ENCODE measurements at places on chromosomes 7 and 10.

- DNase-seq, result no peak
These were observed 172.0 kb downstream of the MAGI2 start for GRCh38 chr7:79281426-79281825.

GRCh38 chr7:19437446-19437845, 271.4 kb downstream of the POLR1F start:
- DNase-seq, result no peak

DNA sequence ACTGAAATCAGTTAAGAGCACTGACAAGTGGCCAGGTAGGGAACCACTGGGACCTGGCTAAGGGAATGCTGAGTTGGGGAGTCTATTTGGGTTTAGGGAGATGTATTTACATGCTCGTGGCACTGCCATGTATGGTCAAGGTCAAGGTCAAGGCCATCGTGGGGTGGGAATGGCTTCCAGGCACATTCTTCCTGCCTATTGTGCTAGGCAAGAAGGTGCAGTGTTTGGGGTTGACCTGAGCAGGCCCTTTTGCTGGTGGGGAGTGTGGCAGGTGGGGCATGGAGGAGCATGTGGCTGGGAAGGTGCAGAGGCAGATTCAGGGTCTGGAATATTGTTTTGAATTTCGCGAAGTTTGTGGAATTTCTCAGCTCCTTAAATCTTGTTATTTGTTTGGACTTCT, 17.8 kb downstream of the FAM241B start:
- DNase-seq, result no peak

- DNase-seq, result no peak
These were observed 121.3 kb downstream of the ARID5B start for GRCh38 chr10:62022830-62023229.

- no peak for DNase-seq
These were observed 48.3 kb upstream of the RPA3 start for GRCh38 chr7:7766671-7767070.

DNA sequence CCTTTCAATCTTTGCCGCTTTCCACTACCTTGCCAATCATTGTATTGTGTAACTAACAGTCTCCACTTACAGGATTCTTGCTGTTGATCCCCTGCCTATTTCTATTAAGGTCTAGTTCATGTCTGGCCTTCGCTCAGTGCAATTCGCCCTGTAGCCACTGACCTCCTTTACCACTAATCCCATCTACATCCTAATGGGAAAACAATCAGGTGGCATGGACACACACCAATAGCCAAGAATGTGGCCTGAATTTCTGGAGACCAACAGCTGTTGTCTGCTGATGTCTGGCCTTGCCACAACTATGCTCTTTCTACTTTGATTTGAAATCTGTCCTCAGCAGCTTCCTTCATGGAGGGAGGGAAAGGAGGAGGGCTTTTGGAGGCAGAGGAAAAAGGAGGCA, 546.2 kb downstream of the SORCS3 start:
- no peak for DNase-seq

- DNase-seq, result no peak
These were observed 115.8 kb upstream of the PRR15 start for GRCh38 chr7:29447828-29448227.

GRCh38 chr7:76294344-76295024, 8.0 kb upstream of the HSPB1 start:
- peak; percentile 91 for DNase-seq

DNA sequence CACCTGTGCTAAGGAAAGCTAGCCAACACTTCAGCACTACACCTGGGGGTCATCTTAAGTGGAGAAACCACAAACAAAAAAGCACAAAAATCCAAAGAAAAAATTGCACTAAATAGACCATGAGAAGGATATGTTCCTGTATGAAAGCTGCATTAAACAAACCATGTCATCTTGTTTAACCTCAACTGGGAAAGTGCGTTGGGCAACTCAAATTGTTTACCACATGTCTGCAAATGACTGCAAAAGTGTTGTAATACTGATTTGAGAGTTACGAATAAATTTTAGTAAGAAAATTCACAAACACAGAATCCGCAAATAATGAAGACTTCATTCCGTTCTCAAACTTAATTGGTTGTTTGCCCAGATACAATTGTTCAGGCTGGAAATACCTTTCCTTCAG, 111.9 kb upstream of the EGFR start:
- no peak for DNase-seq

GRCh38 chr7:25894002-25894901, 257.7 kb upstream of the NFE2L3 start:
- DNase-seq, result no peak

GRCh38 chr7:46532571-46532970, 611.5 kb upstream of the IGFBP3 start:
- DNase-seq, result no peak

DNA sequence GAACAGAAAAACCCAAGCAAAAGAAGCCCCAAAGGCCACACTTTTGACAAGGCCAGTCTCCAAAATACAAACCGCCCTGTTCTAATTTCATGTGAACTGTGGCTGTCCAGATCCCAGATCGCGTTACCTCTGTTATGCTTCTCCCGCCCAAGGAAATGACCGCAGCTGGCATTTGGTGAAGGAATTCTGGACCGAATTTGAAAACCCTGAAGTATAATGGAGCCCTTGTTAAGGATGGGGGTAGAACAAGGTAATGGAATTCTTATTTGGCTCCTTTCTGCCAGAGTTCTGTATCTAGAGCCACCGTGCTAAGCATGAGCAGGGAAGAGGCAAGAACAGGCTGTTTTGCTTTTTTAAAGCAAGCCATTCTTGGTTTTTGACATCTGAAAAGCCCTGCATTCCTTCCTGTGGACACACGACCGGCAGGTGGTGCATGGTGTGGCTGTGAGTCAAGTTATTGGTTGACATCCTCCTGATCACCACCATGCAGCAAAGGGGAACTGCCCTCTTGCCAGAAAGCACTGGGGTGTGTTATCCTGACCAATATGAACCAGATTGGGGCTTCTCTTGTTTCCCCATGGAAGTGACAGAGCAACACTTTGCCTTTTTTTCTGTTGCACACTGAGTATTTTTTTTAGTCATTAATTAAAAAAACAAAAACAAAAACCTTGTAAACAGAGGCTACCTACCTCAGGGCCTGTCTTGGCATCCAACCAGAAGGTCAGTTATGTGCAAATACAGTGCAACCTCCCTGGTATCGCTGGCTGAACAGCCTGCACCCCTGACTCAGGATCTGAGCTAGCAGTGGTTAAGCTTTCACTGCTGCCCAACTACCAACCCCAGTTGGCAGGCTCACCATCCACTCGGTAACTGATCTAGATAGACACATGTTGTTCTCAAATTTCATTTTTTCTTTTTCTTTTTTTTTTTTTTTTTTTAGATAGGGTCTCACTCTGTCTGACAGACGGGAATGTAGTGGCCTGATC, 14.2 kb downstream of the UCMA start:
- DNase-seq, result no peak

GRCh38 chr7:42210333-42210732, 26.7 kb downstream of the GLI3 start:
- DNase-seq, result no peak

DNA sequence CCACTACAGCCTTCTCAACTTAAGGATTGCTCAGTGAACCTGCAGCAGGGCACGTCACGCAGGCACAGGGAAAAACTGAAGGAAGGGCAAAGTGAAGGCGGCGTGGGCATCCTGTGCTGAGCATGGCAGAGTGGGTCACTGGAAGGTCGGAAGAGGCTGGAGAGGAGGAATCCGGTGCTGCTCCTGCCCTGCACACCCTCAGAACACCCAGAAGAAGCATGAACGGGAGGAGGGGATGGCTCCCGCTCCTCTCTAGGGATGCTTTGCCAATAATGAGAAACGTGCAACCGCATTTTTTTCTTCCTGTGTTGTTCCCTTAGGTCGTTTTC, 175.1 kb downstream of the TNS3 start:
- DNase-seq, result no peak

DNA sequence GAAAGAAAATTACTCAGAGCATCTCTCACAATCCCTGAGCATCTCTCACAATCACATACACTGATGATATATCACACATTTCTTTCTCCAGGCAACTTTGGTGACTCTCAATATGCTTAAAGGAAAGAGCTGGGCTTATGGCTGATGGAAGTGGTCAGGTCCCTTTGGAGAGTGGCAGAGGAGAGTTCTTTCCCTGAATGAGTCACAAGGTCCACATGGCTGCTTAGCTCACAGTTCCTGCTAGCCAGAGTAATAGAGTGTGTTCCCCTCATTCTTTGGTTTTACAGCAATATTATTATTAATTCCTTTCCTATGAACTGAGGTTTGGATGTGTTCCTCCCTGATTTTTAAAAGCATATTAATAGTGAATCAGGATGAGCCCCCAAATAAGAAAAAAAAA, 287.4 kb downstream of the C7orf25 start:
- peak; percentile 70 for DNase-seq

DNA sequence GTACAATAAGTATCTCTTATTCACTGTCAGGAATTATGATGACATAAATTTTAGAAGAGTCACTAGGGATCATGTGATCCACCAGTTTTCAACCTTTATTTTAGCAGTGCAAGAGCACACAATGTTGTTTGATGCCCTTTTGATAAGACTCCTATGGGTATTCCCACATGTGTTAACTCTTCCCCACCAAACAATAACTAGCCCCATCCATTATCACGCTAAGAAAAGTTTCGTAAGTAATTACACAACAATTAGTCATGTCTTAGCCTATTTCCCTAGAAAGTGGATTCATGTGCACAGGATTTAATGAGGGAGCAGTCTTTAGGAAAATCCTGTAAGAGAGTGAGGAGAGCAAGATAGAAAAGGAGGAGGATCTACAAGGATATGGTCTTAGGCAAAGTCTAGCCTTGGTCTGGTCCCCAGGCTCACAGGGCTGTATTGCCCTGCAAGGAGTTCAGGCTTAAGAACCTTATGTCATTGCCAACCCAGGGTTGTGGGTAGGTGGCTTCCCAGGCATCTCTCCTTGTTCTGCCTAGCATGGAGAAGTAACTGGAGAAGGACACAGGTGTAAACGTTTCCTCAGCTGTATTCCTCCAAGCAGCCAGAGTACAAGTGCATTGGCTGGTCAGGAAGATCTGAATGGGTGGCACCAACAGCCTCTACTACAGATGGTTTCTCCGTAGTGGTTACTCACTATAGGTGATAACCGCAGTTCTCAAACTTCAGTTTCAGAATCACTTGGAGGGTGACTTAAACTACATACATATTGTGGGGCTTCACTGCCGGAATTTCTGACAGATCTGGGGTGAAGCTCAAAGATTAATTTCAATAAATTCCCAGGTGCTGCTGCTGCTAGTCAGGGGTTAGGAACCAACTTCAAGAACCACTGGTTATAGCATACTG, 574.5 kb downstream of the SUGCT start:
- no peak for DNase-seq

GRCh38 chr10:52250510-52250909, 63.6 kb upstream of the DKK1 start:
- DNase-seq, result no peak

DNA sequence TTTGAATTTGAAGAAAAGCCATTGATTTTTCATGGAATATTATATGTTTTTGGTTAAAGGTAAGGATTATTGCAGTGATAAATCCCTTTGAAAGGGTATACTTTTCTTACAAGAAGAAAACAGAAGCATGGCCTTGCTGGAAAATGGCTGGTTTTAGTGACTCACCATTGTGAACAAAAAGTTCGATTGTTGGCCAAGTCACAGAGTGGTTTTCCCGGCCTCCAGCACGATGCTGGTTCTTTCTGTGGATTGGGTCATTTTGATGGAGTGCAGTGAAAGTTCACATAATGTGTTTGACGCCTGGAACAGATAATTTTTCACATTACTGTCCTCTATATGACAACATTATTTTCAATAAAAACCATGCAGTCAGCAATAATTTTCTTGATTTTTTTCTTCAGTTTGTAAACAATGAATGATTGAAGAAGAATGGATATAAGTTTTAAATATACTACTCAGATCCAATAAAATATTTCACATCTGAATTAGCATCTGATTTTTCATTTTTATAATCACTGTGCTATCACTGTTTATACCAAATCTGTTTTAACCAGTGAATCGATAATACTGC, 60.9 kb downstream of the RBM20 start:
- no peak for DNase-seq

- no peak for DNase-seq
These were observed 114.6 kb downstream of the DNAJC1 start for GRCh38 chr10:21888959-21889358.

- DNase-seq, result no peak
These were observed 20.6 kb upstream of the PWWP2B start for GRCh38 chr10:132376394-132376851.

GRCh38 chr10:132647424-132647823, 109.8 kb downstream of the INPP5A start:
- DNase-seq, result no peak

DNA sequence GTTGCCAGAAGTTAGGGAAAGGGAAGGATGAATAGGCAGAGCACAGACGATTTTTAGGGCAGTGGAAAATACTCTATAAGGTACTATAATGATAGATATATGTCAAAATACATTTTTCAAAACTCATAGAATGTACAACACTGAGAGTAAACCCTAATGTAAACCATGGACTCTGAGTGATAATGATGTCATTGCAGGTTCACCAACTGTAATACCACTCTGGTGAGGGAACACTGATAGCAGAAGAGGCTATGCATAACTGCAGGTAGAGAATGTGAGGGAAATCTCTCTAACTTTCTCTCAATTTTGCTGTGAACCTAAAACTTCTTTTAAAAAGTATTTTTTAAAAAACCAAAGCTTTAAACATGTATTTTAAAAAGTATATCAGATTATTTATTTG, 22.1 kb downstream of the POT1 start:
- no peak for DNase-seq

- DNase-seq, result no peak
These were observed 600 bp upstream of the DBNL start for GRCh38 chr7:44043902-44044301.

DNA sequence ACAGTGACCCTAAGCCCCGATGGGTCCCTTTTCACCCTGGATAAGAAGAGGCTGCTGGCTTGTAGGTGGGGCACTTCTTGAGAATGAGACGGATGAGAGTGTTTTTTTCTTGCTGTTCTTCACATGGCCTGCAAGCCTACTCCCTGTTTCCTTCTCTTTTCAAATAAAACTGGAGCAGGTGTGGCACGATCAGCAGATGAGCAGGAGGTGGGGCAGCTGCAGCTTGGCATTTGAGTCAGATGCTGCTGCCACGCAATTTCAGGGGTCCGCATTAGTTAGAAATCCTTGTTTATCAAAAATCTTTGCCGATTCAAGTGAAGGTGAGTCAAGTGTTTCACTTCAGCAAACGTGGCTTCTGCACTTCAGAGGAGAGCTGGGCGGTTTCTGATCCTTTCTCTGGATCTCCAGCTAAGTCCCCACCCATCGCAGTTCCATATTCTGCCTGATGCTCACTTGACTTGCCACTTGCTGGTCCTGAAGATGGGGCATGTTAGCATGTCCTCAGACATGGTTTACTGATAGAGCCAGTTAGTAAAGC, 20.8 kb downstream of the WDFY4 start:
- DNase-seq, result no peak

DNA sequence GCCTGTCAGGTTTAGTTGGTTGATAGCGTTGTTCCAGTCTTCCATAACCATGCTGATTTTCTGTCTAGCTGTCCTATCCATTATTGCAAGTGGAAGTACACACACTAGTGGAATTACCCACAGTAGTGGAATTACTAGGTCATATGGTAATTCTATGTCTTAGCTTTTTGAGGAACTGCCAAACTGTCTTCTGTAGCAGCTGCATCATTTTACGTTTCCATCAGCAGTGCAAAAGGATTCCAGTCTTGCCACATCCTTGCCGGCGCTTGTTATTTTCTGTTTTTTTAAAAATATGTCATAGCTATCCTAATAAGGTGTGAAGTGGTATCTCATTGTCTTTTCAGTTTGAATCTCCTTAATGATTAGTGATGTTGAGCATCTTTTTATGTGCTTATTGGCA, 17.2 kb upstream of the RHBDD2 start:
- DNase-seq, result no peak
